Stimulated activated CD4-positive, alpha-beta T cell treated with anti-CD3 and anti-CD28 coated beads, TNF-alpha, amount 100 ng/mL, for 1 hour (primary cell): ENCODE measurements at places on chromosomes 1 and 21.

- DNase-seq: no peak
These were observed 370.1 kb downstream of the PTBP2 start for GRCh38 chr1:97091679-97092078.

DNA sequence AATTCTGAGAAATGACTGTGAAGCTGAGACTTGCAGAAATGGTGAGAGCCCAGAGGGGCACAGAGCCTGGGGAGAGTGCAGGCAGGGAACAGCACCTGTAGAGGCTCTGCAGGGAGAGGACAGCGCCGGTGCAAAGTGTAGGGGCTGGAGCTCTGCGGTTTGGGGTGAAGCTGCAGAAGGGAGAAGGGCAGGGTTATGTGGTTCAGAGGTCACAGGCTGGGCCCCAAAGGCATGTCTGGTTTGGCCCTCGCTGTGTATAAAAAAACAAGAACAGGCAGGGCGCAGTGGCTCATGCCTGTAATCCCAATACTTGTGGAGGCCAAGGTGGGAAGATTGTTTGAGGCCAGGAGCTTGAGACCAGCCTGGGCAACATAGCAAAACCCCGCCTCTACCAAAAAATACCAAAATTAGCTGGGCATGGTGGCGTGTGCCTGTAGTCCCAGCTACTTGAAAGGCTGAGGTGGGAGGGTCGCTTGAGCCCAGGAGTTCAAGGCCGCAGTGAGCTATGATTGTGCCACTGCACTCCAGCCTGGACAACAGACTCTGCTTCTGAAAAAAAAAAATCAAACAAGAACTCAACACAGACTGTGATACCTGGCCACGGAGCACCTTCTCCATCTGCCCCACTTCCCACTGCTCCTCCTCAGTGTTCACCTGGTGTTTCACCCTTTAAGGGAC is 29.1 kb downstream of the SERINC2 start:
- no peak for DNase-seq

GRCh38 chr1:23344987-23345472 is 946 bp upstream of the HNRNPR start:
- DNase-seq: no peak

DNA sequence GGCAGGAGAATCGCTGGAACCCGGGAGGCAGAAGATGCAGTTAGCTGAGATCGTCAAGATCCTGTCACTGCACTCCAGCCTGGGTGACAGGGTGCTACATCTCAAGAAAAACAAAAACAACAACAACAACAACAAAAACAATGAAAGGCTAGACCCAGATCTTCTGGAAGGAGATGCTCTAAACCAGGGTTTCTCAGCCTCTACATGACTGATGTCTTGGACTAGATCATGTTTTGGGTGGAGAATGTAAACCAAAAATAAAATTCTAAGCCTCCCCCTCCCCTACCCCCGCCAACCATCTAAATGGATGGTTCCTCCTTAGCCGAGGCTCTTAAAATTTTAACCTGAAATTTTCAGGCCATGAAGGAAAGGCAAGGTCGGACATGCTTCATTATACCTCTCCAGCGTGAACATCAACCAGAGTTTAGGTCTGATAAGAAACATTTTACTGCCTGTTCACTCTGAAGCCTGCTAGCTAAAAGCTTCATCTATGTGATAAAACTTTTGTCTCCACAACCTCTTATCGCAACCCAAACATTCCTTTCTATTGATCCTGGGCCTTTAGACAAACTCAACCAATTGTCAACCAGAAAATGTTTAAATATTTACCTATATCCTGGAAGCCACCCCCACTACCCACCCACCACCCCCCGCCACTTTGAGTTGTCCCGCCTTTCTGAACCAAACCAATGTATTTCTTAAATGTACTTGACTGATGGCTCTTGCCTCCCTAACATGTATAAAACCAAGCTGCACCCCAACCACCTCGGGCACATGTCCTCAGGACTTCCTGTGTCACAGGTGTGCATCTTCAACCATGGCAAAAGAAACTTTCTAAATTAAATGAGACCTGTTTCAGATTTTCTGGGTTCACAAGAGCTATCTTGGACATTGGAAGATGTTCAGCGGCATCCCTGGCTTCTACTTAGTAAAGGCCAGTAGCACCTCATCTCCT is 1.9 kb upstream of the CAPN2 start:
- DNase-seq: no peak

DNA sequence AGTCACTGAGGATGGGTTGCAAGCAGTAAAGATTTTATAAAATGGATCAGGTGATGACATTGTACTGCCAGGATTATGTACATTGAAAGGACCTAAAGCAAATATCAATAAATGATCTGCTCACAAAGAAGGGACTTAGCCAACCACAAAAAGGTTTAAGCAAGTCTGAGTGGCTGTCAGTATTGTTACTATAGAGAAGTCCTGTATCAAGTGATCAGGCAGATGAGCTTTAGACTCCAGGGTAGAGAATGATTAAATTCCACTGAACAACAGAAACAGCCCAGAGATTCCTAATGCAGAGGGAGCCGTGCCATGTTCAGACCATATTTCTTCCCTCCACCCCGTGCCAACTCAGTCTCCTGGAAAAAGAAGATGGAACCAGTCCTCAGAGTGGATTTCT is 138.9 kb downstream of the SETD4 start:
- DNase-seq: no peak

DNA sequence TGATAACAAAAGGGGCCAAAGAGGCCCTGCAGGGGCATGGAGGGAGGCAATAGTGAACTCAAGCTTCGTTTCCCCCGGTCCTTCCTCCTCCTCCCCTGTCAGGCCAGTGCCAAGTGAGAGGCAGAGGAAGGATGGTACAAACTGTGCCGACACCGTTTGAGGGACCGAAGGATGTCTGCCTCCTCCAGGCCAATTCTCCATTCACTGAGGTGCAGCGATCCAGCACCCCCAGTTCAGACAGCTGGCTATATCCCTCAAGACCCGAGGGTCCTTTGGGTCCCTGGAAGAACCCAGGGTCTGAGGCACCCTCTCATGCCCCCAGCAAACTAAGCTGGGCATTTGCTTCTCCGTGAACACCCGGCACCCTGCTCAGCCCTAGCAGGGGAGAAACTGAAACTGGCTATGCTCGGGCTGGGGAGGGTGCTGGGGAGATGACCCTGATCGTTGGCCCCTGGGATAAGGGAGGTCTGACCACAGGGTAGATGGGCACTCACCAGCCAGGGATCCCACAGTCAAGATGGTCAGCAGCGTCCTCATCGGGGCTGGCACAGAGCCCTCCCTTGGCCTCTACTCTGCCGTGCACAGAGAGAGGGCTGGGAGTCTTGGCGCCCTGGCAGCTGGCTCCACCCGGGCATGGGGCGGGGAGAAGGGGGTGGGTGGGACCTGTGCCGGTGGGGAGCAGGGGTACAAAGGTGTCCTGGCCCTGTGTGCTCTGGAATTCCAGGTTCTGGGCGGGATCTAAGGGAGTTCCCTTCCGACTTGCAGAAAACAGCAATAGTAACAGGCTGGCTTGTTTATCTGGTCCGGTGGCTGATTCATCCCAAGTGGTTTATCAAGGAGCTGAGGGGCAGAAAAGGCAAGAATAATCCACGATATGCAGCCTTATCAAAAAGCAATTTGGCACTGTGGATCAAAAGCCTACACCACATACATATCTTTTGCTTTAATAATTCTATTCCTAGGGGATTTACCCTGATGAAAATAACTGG is at the start of gene IL22RA1:
TSS of gene IL22RA1 (minus strand) at position 595 of the 989 bp plus-strand sequence. CDS start at position 537, 58 bp downstream.
- DNase-seq: no peak

- DNase-seq: no peak
These were observed 32.1 kb upstream of the MX1 start for GRCh38 chr21:41393876-41394465.

DNA sequence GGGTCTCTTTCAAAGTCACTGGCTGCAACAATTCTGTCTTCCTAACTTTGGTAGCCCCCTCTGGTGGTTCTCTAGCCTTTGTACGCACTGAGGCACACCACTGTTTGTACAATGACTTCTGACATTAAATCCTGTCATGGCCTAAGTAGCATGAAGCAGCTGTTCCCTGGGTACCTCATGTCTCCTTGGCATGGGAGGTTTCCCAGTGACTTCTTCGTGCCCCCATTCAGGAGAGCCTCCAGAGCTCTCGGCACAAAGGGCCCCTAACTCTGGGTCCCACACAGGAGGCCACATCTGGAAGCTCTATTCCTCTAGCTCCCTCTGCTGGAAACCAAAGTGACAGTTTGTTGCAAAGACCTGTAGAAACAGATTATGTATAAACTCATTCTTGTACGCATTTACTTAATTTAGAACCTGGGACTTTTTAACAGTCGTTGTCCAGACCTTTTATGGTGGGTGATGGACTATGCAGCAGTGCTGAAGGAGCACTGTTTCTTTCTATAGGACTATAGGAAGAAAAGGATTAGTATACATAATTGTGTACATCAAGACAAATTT is 13.4 kb downstream of the SWT1 start:
- no peak for DNase-seq

DNA sequence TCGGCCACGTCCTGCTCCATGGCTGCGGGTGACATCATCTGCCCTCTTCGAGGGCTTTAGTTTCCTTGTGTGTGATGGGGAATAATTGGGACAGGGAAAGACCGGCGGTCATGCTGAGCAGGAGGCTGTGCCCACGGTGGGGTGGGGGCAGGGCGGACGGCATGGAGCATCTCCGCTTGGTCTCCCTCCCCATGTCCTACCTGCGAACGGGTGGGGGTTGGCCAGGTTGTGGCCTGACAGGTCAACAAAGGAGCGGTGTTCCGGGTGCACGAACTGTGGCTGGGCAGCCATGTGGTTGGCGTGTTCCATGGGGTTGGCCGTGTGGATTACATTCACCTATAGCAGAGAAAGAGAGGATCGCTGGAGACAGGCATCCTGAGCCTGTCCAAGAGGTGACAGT is 80.0 kb downstream of the PIK3CD start:
- no peak for DNase-seq

DNA sequence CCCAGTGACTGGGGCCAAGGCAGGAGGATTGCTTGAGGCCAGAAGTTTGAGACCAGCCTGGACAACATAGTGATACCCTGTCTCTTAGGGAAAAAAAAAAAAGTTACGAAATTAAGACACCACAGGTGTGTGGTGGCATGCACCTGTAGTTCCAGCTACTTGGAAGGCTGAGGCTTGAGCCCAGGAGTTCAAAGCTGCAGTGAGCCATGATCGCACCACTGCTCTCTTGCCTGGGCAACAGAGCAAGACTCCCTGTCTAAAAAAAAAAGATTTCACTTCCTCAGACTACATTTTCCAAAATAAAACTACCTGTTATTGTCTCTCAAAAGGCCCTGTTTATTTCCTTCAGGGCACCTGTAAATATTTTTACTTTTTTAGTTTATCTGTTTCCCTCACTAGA is 4.7 kb upstream of the STK40 start:
- no peak for DNase-seq

- DNase-seq: no peak
These were observed 27.3 kb downstream of the PGBD5 start for GRCh38 chr1:230398856-230399255.
